ENCODE measurements at places on chromosomes 2 and 18.

- DNase-seq = no peak
Observed at GRCh38 chr2:105149272-105149671, 92.3 kb upstream of the GPR45 start.

DNA sequence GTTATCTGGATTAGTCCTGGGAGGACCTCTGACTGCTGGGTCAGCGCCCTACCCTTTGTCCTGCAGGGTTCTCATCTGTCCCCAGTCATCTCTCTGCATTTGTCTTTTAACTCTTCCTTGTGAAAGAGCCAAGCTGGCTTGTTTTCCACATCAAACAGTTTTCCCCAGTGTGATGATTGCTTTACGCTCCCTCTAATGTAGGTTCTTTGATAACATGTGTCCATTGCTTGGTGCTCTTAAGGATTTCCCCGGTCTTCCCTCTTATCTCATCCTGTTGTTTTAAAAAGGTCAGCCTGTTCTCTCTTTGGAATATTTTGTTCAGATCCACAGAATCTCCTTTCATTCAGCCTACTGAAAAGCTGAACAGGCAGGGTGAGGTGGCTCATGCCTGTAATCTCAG, 792.1 kb upstream of the RAB6C start:
- DNase-seq = no peak

DNA sequence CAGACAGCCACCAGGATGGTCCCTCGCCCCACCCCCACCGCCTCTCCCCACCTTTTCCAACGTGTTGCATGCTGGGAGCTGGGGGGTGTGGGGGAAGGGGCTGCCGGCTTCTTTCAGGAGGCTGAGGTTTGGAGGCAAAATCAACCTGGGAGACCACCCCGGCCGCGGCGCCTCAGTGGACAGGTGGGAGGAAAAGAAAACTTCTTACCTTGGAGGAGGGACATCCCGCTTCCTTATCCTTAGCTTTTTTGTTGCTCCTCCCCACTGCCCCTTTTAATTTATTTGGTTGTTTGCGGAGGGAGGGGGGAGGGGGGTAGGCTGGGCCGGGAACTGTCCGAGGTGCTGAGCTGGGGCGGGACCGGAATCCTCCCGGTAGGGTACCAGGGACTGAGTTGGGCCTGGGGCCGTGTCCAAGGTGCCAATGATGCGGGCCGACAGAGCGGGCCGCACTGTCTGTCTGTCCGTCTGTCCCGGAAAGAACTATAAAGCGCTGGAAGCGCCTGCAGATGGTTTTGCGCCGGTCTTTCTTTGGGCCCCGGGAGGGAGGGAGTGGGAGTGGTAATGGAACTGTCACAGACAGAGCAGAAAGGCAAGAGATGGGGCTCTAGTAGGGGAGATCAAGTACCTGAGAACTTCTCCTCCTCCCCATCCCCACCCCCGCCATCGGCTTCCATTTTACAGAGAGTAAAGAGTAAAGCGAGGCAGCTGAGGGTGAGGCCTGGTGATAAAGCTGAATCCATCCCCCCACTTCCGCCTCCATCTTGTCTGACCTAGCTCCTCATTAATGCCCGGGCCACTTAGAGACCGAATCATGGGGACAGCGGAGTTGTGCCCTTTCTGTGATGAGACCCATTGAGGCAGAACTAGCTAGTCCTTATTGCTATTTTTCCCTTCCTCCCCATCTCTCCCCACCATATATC, 2.4 kb downstream of the CDK5R2 start:
- no peak for DNase-seq

GRCh38 chr2:148282201-148282600, 261.3 kb downstream of the MBD5 start:
- DNase-seq = no peak

DNA sequence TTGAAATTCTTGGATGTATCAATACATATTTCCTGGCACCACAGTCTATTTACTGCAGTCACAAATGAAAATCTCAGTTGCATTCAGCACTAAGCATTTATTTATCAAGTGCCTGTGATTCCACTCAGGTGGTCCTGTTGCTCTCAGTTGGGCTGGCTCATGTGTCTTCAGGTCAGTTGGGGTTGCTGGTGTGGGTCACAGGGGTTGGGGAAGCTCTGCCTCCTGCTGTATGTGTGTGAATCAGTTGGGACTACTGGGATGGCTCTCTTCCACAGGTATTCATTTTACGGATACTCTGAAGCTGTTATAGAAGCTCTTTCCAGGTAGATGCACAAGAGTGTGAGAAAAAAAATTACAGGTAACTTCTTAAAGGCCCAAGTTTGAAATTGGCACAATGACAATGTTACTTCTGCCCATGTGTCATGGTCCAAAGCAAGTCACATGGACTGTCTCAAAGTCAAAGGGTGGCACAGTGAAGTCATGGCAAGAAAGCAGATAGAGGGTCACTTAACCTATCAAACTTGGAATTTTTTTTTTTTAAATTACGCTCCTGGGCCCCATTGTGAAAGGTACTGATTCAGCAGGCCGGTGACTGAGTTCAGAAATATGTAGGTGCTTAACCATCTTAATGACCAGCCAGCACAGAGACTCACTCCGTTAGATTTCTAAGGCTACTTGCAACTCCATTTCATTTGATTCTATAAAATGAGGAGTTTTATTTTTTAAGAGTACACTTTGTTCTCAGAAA, 249.2 kb upstream of the GCFC2 start:
- DNase-seq = no peak

- DNase-seq = no peak
Observed at GRCh38 chr2:45445037-45445436, 166.0 kb downstream of the SRBD1 start.

DNA sequence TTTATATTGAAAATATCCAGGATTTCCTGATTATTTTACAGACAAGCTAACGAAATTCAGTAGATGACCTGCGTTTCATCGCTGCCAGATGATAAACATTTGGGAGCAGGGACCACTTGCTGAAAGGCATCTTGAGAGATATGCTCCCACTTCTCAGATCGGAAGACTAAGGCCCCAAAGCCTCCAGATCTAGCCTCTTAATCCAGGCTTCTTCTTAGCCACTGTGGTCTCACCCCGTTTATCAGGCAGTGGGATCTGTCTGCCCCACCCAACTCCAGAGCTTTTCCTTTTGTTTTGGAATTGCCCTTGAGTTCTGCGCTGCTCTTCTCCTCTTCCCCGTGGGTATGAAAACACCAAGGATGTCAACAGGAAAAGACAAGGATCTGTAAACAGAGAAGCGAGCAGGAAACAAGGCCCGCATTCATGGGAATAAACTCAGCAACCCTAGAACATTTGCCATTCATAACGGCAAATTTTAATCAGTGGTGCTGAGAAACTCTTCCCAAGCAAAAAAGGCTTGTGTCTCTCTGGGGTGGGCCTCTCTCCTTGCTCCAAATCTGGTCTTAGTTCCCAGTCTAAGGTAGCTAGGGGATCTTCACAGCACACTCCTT, 21.4 kb downstream of the MYL12B start:
- no peak for DNase-seq
